ENCODE measurements at places on chromosomes 11 and 22.

GRCh38 chr22:44427611-44428470, 70.2 kb downstream of the RTL6 start:
- ATAC-seq: no peak

- no peak for ATAC-seq
Observed at GRCh38 chr11:17629113-17629512, 82.1 kb downstream of the OTOG start.

DNA sequence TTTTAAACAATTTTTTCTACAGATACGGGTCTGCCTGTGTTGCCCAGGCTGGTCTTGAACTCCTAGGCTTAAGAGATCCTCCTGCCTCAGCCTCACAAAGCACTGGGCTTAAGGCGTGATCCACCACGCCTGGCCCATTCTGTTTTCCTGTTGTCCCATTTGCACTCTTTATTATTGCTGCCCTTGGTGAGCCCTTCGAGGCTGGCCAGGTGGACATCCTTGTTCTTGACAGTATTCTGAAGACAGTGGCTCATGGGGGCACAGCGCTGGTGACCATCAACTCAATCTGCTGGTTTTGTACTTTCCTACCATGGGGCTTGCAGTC, 35.6 kb downstream of the TBC1D22A start:
- ATAC-seq: no peak

- ATAC-seq: no peak
Observed at GRCh38 chr11:62400760-62401159, 18.1 kb upstream of the SCGB1A1 start.

GRCh38 chr11:117303646-117304315, 12.3 kb downstream of the BACE1 start:
- no peak for ATAC-seq

DNA sequence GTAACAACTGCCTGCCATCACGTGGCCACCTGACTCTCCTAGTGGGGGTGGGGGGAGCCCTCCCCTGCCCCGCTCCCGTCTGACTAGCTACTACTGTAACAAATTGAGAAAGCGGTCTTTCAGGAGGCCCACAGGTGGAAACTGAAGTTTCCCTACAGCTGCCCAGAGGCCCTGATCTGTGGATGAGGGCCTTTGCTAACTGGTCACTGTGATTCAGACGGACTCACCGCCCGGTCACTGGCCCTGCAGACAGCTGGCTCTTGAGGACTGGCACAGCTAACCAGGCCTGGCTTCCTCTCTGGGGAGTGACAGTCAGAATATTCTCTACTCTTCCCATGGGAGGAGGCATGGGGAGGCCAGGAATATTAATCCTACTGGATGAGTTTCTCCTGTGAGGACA, 116.8 kb downstream of the ARHGAP8 start:
- ATAC-seq: no peak

DNA sequence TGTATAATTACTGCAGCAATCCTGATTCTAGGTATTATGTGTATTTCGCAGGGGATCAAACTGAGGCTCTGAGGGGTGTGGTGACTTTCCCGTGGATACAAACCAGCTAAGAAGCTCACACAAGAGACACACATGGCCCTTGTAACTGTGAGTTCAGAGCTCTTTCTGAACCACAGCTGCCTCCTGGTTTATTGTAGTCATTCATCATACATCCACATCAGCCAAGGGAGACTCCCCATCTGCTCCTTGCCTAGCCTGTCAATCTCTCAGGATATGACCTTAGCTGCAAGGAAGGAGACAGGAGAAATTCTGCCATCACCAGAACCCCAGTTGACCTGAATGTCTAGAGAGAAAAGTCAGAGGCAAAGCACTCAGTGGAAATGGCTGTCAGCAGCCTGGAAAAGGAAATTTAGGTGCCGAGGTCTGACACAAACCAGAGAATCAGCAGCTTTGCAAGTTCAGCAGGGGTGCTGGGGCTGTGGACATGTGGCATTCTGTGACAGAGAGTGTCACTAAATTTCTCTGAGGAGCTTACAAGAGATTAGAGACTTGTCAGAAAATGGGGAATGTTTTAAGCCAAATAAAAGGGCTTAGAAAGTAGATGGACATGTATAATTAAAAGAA, 209.5 kb downstream of the AASDHPPT start:
- no peak for ATAC-seq

DNA sequence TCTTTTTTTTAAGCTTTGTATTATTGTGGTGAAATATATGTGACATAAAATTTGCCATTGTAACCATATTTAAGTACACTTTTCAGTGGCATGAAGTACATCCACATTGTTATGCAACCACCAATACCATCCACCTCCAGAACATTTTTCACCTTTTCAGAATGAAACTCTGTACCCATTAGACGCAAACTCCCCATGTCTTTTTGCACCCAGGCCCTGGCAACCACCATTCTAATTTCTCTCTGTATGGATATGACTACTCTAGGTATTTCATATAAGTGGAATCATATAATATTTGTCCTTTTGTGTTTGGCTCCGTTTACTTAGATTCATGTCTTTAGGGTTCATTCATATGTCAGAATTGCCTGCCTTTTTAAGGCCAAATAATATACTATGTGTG, 182.8 kb upstream of the TBCEL start:
- no peak for ATAC-seq

DNA sequence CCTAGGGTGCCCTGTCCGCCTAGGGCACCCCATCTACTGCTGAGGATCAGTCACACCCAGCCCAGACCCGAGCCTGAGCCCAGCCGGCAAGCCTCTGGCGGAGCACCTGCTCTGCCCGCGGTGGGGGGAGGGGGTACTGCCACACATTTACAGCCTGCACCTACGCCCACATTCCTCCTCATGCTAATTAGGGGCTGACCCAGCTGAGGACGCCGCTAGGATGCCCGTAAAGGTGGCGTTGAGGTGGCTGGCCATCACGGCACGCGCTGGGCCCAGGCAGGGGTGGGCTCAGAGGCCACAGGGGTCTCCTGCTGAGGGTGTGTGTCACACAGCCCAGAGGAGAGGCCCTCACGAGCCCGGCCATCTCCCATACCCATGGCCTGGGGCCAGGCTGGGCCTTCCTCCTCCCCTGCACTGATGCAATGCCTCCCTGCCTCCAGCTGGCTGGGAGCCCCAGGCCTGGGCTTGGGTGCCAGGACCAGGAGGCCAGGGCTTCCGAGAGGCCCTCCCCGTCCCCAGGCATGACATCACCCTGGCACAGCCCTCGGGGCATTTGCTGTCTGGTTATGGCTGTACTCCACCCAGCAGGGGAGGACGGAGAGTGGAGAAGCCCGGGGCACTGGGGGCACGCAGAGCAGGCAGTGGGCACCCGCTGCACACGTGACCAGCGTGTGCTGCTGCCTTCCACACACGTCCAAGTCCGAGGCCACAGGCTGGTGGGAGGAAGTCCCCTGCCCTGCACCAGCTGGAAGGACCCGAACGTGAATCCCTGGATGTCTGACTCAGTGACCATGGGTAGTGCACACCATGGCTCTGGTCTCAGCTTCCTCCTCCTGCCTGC, 12.7 kb downstream of the DUSP8 start:
- peak; percentile 19 for ATAC-seq

DNA sequence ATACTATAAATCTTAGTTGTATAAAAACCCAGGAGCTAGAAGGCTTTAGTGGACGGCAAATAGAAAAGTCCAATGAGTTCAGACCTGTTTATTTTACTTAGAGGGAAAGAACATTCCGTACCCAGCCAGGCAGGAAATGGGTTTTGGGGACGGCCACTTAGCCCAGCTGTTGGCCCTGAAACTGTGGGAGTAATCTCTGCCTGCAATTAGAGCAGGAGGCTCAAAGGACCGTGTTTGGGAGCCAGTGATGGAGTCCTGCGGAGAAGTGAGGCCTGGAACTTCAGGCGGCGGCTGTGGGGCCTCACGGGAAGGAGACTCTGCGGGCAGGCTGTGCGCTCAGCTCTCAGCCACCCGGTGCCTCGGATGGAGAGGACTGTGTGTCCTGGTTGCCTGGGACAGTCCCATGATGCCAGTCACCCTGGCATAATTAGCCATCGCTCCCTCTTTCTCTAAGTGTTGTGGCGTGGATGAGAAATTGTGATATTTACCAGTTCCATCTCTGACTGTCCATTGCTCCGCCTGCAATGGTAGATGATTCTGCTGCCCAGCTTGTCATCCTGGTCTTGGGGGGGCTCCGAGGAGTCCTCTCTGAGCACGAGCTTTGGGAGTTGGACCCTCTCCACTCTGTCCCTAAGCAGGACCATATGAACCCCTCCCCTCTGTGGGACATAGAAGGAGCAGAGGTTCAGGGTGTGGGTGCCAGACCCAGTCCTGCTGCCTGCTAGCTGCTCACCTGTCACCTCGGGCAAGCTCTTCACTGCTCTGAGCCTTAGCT, 530.3 kb downstream of the TBC1D22A start:
- no peak for ATAC-seq

All from activated T-helper 17 cell treated with anti-CD3 and anti-CD28 coated beads, Interleukin-2, amount 50 U/mL, for 72 hours (primary cell).